ENCODE measurements at places on chromosomes 5 and 9.

DNA sequence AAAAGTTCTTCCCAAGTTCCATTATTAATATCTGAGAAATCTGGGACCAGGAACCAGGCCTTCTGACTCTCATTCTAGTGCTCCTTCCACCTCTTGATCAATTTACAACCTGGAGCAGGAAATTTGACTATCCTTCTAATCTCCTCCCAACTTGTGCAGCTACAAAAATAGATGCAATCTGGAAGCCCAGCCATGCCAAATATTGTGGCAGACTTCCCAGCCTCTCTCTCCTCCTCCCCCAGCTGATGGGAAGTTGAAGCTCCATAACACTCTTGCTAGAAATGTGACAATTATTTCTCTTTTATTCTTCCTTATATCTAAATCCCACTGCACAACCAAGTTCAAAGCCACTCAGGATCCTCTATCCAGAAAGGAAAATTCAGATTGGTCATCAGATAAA lies 252.1 kb downstream of the SEC61B start:
- peak; percentile 47 for DNase-seq

GRCh38 chr5:140631831-140632365 lies 1.1 kb downstream of the CD14 start:
- no peak for DNase-seq

- no peak for DNase-seq
These were observed 61.9 kb upstream of the ITGA1 start for GRCh38 chr5:52725808-52726207.

DNA sequence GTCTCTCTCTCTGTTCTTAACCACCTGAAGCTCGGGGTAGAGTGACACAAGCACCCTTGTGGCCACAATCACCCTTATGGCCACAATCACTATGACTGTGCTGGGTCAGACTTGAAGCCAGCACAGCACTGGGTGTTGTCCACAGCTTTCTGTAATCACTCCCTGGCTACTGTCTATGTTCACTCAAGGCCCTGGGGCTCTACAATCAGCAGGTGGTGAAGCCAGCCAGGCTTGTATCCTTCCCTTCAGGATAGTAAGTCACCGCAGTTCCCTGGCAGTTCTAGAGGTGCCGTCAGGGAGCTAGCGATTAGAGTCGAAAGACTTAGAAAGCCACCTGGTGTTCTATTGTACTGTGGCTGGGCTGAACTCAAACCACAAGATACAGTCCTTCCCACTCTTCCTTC lies 44.2 kb downstream of the GDA start:
- no peak for DNase-seq

DNA sequence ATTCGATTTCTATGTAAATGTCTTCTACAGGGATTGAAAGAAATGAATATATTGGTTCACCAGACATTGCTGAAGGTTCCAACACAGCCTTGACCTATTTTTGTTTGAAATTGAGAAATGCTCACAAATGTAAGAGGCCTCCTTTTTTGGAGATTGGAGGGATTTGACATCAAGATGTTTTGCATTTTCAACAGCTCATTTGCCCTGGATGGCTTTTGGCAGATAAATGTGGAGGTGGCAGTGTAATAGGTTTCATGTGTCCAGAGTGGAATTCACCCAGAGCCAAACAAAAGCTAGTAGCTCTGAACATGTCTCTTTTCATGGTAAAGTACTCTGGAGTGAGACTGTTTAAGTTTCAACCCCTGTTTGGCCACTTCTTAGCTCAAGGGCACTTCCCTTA lies 77.3 kb downstream of the PALM2AKAP2 start:
- peak; percentile 41 for DNase-seq

- peak; percentile 64 for DNase-seq
These were observed 30.7 kb downstream of the EXOC3 start for GRCh38 chr5:473551-474192.

- DNase-seq, result no peak
These were observed 12.1 kb downstream of the PTGES2 start for GRCh38 chr9:128115187-128116103.

All from GM03348 (cell line).